ENCODE measurements at places on chromosomes 11 and 22. TPM values are rescaled to one million over a fixed set of nuclear protein-coding genes. Genes with fewer than 3 reads are reported as not detected.

DNA sequence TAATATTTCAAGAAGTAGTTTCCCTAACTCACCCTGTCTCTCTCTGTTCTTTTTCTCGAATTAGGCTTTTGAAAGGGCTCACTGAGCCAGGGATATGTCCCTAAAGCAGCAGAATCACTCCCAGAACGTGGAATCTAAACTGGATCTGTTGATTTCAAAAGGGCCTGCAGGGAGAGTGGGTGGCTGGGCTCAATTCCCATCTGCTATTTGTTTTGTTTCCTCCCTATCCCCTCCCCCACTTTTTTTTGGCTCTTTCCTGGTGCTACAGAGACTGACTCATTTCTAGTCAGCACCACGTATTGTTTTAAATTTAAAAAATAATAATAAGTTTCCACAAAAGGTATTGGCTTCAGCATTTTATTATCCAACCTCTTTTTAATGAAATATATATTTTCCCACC lies 961.5 kb downstream of the FAM181B start:
- DNase-seq, result no peak

DNA sequence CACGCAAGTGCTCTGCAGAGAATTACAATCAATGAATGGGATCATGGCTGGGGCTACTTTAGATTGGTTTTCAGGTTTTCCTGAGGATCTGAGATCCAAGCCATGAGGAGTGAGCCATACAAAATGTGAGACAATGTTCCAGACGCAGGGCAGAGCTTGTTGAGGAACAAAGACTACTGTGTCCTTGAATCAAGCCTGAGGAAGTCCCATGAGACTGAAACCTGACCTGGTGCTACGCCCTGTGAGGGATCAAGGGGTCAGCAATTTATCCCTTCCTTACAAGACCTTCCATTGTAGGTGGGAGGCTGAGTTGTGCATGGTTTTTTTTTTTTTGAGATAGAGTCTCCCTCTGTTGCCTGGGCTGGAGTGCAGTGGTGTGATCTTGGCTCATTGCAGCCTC lies 2.1 kb downstream of the INCENP start:
- DNase-seq, result no peak

DNA sequence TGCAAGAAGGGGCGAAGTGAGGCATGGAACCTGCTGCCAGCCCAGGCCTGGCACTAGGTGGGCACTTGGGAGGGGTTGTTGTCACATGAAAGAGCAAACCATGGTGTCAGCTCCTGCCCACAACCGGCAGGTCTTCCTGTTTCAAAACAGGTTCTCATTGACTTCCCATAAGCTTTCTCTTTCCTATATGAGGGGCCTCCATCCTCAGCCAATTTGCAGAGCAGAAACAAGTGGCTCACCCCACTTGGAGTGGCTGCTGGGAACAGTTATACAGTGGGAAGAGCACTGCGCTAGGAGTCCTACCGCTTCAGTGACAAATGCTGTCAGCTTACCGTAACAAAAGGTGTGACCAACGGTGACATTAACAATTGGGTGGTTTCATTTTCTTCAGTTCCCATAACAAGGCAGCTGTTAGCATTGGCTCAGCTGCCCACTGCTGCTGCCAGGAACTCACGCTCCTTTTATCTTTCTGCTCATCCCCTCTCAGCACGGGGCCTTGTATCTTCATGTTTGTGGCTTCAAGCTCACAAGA lies 10.2 kb upstream of the SSTR3 start:
- DNase-seq, result no peak

DNA sequence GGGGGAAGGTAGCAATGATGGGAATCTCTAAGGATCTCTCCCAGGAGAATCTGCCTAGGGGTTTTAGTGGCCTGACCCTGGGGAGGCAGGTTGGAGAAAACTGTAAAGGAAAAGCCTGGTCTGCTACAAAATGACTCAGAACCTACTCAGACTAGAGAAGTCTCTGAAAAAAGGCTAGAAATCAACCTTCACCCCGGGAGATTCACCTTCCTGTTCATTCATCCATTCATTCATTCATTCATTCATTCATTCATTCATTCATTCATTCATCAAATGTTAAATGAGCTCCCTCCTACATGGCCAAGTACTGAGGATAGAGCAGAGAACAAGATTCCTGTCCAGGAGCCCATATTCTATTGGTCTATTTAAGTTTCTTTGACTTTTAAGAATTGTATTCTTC lies 8.9 kb upstream of the ANKK1 start:
- DNase-seq, result no peak

- DNase-seq, result peak; percentile 23
These were observed 2.6 kb downstream of the MRGPRF start for GRCh38 chr11:69010361-69010891.

DNA sequence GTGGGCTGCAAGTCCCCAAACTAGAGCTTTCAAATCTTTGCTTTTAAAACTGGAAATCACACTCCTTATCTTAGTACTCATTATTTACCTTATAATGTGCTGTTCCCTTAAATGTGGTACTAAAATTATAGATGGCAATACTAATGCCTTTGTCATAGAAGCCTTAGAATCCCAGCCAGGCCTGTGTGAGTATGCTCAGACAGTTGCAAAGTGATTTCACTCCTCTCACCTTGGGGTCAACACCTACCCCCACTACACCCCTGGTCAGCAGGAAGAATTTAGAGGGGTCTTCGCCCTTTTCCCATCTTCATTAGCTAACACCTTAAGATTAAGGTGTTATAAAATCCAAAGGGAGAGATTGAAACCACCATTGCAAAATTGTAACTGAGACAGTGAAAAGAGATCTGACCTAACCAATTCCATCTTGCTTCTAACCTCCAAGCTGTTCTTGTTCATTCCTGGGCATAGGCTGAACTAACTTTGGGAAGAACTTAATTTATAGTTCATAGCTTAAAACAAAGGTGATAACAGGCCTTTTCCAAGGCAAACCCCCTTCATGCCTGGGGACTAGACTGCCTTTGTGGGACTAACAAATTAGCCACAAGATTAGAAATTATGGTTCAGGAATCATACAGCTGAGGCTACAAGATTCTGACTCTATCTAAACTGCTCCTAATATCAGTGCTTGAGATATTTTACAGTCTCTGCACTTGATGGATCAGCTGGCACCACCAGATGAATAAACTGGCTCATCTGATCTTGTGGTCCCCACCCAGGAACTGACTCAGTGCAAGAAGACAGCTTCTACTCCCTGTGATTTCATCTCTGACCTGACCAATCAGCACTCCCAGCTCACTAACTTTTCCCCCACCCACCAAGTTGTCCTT lies 10.4 kb upstream of the MRPL17 start:
- DNase-seq, result peak; percentile 46

DNA sequence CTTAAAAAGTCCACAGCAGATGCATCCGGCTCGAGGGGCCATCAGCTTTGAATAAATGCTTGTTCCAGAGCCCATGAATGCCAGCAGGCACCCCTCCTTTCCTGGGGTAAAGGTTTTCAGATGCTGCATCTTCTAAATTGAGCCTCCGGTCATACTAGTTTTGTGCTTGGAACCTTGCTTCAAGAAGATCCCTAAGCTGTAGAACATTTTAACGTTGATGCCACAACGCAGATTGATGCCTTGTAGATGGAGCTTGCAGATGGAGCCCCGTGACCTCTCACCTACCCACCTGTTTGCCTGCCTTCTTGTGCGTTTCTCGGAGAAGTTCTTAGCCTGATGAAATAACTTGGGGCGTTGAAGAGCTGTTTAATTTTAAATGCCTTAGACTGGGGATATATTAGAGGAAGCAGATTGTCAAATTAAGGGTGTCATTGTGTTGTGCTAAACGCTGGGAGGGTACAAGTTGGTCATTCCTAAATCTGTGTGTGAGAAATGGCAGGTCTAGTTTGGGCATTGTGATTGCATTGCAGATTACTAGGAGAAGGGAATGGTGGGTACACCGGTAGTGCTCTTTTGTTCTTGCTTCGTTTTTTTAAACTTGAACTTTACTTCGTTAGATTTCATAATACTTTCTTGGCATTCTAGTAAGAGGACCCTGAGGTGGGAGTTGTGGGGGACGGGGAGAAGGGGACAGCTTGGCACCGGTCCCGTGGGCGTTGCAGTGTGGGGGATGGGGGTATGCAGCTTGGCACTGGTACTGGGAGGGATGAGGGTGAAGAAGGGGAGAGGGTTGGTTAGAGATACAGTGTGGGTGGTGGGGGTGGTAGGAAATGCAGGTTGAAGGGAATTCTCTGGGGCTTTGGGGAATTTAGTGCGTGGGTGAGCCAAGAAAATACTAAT lies 1.9 kb downstream of the NEAT1 start:
- DNase-seq, result peak; percentile 13

TSG101 gene
- 102 TPM for total RNA-seq

- DNase-seq, result no peak
These were observed 19.7 kb downstream of the GGTLC2 start for GRCh38 chr22:22663861-22664800.
